Activated CD8-positive, alpha-beta memory T cell treated with anti-CD3 and anti-CD28 coated beads for 1 hour (primary cell): ENCODE measurements at places on chromosomes 5 and 9.
A peak's percentile ranks its signal among the peaks of the same experiment; 100 is the strongest.

GRCh38 chr5:148653836-148654781 is at the start of gene HTR4:
Gene HTR4 (minus strand): TSS chr5:148654527. CDS start chr5:148637014, 17,513 bp downstream.
- DNase-seq: no peak

- DNase-seq: no peak
Observed at GRCh38 chr5:15105799-15106393, 234.3 kb upstream of the ANKH start.

DNA sequence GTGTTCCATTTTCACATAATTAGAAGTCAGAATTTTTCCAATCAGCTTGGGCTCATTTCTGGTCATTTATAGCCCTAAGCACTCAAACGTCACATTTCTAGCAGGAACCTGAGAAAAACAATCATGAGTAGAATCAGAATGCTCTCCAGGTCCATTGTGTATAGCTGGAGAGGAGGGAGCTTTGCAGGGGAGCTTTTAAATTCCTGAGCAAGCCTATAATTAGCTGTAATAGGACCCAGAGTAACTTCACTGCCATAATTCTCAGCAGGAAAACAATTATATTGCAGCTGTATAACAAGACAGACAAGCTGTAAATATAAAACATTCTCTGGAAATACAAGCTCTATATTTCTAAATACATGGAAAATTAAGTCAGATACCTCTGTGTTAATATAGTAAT is 637.6 kb upstream of the SGCD start:
- no peak for DNase-seq

- DNase-seq: no peak
Observed at GRCh38 chr5:56291661-56292374, 58.7 kb upstream of the ANKRD55 start.

GRCh38 chr9:3497401-3497800 is 28.4 kb downstream of the RFX3 start:
- no peak for DNase-seq

- DNase-seq: peak; percentile 30
Observed at GRCh38 chr5:42756606-42757601, at the start of gene CCDC152. Gene CCDC152 (plus strand): TSS chr5:42756818. CDS start chr5:42759122, 2,304 bp downstream.

DNA sequence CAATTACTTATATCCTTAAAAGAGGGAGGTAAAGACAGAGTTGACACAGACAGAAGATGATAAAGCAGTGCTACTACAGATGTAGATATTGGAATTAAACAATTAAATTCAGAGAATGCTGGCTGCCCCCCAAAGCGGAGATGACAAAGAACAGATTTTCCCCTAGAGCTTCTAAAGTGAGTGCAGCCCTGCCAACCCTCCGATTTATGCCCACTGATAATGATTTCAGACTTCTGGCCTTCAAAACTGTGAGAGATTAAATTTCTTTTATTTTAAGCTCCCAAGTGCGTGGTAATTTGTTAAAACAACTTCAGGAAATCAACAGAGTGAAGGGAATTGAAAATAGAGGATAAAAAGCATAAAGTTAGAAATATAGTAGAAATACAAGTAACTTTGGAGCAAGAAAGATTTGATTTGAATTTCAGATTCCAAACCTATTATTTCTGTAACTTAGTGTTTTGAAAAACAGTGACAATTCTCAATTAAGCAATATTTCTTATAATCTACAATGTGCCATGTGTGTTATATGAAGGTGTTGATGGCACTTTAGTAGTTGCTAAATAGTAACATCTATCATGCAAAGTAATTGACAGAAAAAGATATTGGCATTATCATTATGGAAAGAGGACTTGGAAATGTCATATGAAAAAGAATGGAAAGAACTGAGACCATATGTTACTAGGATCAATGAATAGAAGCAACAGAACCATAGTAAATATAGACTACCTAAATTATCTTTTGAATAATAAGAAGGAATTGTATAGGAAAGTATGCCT is 946.4 kb upstream of the PTPRD start:
- no peak for DNase-seq

GRCh38 chr9:1042466-1042865 is 7.7 kb upstream of the DMRT2 start:
- DNase-seq: no peak

DNA sequence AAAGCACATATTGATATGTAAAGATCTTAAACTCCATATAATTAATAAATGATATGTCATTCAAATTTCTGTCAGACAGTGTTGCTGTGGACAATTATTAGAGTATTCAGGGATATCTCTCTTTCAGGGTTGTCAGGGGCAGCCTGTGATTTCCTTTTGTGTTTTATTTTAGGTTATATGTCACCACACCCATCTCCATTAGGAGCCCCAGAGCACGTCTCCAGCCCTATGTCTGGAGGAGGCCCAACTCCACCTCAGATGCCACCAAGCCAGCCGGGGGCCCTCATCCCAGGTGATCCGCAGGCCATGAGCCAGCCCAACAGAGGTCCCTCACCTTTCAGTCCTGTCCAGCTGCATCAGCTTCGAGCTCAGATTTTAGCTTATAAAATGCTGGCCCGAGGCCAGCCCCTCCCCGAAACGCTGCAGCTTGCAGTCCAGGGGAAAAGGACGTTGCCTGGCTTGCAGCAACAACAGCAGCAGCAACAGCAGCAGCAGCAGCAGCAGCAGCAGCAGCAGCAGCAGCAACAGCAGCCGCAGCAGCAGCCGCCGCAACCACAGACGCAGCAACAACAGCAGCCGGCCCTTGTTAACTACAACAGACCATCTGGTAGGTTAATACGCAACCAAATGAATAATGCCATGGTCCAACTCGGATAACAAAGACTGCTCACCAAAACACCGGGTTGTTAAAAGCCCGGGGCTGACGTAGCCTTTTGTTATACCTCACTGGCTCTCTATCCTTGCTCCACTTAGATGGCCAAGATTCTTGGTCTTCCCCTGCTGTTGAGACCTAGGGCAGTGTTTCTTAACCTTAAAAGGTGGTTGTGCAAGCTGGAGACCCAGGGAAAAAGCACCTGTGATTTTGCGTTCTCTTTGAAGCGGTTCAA is 24.4 kb downstream of the SMARCA2 start:
- no peak for DNase-seq

- DNase-seq: no peak
Observed at GRCh38 chr5:26432386-26432785, 606.0 kb downstream of the CDH9 start.

DNA sequence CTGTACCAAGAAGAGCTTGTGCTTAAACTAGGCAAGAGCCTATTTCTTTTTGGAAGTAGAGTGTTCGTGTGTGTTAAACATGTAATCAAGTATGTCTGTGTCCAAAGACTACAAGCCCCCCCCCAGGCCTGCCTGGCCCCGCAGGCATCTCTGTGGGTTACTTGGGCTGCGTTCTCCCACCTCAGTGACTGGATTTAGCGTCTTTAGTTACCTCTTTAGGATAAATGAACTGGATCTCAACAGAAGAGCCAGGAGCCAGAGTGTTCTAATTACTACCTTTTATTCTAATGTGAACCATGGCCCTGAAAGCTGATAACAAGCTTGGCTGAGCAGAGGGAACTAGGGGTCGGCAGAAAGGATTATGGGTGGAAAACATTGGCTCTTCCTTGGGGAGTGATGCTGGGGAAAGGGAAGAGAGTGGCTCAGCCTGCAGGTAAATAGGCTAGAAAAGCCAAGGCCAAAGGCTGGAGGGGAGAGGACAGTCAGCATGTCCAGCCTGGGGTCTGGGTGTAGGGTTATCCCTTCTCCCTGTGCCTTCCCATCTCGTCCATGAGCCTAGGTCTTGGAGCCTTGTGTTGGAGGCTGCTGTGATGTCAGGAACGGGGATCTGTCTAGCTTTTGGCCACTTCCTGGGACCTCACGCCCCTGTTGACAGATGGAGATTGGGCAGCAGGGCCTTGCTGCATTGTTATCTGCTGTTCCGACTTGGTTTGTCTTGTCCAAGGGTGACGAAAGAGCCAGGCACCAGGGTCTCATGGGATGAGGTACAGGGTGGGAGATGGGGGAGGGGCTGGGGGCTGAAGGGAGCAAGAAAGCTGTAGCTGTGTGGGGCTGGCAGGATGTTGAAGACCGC is 11.1 kb downstream of the CD74 start:
- no peak for DNase-seq

DNA sequence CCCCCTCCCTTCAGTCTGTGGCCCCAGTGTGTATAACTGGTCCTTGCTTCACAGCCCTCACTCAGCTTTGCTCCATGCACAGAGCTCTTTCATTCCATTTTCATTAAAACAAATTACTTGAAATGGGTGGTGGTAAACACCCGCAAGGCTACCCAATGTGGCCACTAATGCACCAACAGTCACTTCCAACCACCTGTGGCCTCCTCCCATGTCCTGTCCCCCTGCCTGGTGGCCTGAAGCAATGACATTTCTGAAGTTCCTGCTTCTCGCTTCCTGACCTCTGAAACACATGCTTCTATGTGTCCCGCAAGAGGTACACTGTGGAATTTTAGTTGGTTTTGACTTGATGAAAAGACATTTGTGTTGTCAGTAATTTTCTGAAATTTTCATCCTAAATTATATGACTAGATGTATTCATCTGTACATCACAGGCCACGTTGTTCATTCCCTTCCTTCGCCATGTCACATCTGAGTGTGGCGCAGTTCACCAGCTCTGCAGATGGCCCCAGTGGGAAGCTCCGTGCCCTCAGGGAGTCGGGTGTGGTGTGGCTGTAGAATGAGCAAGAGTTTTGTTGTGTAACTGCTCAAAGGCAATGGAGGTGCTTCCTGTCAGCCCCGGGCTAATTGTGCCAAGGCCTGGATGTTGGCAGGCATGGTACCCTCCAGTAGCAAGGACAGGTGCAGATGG is 9.6 kb downstream of the ROPN1L start:
- DNase-seq: no peak

DNA sequence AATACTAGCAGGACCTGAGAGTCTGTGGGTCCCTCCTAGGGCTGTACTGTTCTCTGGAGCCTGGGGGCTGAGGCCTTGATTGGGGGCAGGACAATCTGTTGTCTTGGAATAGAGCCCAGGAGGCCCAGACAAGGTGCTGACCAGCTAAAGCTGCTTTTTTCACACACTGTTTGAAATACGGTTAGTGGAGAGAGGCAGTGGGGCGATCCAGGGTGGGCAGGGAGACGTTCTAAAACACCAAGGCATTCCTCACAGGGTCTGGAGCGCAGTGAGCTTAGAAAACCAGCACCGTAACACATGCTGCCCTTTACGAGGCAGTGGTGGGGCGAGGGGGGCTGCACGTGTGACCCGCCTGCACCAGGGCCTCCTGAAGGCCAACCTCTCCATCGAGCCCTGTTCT is 55.1 kb downstream of the EHMT1 start:
- DNase-seq: no peak

GRCh38 chr5:80867233-80867632 is 92.9 kb upstream of the RASGRF2 start:
- DNase-seq: no peak

- no peak for DNase-seq
Observed at GRCh38 chr5:54563083-54563761, 45.7 kb downstream of the SNX18 start.

DNA sequence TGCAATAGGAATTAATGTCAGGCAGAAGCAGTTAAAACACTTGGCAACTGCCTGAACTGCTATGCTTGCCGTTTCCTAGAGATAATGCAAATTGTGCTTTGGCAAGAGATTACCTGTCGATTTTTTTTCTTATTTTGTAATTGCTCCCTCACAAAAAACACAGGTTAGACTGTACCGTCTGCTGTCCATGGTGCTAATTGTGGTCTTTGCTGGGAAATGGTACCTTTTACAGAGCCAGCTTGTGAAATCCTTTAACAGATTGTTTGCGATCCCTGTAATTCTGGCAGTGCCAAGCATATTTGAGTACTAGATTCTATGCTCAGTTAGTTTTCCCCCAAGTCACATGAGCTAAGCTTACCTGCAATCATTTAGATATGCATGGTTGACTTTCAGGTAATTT is 2125.8 kb upstream of the WWC1 start:
- no peak for DNase-seq

DNA sequence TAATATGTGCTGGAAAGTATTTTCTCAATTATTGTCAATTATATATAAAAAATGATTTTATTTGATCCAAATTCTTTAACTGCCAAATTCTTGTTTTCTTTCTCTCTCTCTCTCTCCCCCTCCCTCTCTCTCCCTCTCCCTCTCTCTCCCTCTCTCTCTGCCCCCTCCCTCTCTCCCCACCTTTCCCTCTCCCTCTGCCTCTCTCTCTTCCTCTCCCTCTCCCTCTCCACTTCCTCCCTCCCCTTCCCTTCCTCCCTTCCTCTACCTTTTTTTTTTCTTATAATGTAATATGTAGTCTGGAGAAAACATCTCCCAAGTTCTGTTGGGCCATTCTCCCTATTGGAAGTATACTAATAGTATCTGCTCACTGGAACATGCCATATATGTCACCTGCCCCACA is 6.4 kb upstream of the RFX3 start:
- no peak for DNase-seq

- DNase-seq: no peak
Observed at GRCh38 chr9:128182893-128183588, 8.3 kb downstream of the CIZ1 start.
